Activated CD4-positive, alpha-beta T cell treated with anti-CD3 and anti-CD28 coated beads, Interleukin-2, amount 10 ng/mL, durations not matched to agents 24 days and 14 days (primary cell): ENCODE measurements at places on chromosomes 5 and 9. TPM values are rescaled to one million over a fixed set of nuclear protein-coding genes. Genes with fewer than 3 reads are reported as not detected.

- no peak overlapping the region for H3K27ac ChIP-seq
- no peak for DNase-seq
- H3K4me3 ChIP-seq, result no peak overlapping the region
- H3K4me1 ChIP-seq, result peaks cover 2% of the 10 kb centered on the region
- H3K27me3 ChIP-seq, result peaks cover 9% of the 10 kb centered on the region
These were observed 10.1 kb downstream of the C1QTNF2 start for GRCh38 chr5:160360310-160360709.

- H3K36me3 ChIP-seq, result no peaks in the 10 kb centered on the region
- no peak overlapping the region for H3K27ac ChIP-seq
- no peaks in the 10 kb centered on the region for H3K4me1 ChIP-seq
- peaks cover 21% of the 10 kb centered on the region for H3K27me3 ChIP-seq
- DNase-seq, result no peak
These were observed 17.1 kb downstream of the EFNA5 start for GRCh38 chr5:107653685-107654084.

DNA sequence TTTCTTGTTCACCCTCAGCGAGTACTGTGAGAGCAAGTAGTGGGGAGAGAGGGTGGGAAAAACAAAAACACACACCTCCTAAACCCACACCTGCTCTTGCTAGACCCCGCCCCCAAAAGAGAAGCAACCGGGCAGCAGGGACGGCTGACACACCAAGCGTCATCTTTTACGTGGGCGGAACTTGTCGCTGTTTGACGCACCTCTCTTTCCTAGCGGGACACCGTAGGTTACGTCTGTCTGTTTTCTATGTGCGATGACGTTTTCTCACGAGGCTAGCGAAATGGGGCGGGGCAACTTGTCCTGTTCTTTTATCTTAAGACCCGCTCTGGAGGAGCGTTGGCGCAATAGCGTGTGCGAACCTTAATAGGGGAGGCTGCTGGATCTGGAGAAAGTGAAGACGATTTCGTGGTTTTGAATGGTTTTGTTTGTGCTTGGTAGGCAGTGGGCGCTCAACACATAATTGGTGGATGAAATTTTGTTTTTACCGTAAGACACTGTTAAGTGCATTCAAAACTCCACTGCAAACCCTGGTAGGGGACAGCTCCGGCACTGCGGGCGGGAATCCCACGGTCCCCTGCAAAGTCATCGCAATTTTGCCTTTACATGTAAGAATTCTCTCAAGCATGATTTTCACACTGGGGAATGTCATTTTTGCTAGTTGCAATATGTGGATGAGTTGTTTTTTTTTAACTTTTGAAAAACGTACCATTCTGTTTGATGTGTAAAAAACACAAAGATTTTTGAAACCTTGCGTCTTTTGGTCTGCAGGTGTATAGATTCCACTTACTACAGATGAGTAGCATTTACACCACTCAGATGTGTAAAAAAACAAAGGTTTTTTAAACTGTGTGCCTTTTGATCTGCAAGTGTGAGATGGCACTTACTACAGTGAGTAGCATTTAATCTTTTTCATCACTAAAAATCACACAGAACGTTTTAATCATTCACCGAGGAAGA lies 631 bp upstream of the C9orf72 start:
- H3K27ac ChIP-seq, result peak overlapping the region; percentile 100
- H3K4me1 ChIP-seq, result peaks cover 26% of the 10 kb centered on the region
- H3K27me3 ChIP-seq, result peaks cover 7% of the 10 kb centered on the region
- H3K36me3 ChIP-seq, result peaks cover 7% of the 10 kb centered on the region
- peak; percentile 98 for DNase-seq
- peak overlapping the region; percentile 88 for H3K4me3 ChIP-seq

DNA sequence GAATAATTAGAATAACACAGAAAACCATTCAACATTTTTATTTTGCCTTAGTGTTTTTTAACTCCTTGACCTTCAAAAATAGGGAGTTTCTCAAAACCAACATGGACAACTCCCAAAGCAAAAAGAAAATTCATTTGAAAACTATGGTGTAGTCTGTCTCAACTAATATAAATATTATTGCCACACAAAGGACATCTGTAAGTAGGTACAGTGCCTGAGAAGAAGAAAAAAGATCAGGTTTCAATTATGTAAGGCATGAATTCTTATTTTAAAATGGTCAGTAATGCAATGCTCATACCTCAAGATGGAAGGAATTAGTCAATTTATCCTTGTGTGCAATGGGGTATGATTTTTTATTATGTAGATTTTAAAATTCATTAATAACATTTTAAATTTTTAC lies 109.6 kb upstream of the CNTLN start:
- H3K36me3 ChIP-seq, result no peaks in the 10 kb centered on the region
- no peak overlapping the region for H3K27ac ChIP-seq
- H3K4me1 ChIP-seq, result no peaks in the 10 kb centered on the region
- no peak overlapping the region for H3K4me3 ChIP-seq
- no peak for DNase-seq

GRCh38 chr5:101580591-101580990 lies 677.5 kb upstream of the ST8SIA4 start:
- H3K4me3 ChIP-seq, result no peak overlapping the region
- no peaks in the 10 kb centered on the region for H3K27me3 ChIP-seq
- H3K36me3 ChIP-seq, result no peaks in the 10 kb centered on the region
- no peak overlapping the region for H3K27ac ChIP-seq

GRCh38 chr5:91219091-91219802 lies 163.9 kb downstream of the ARRDC3 start:
- H3K4me3 ChIP-seq, result no peak overlapping the region
- no peak overlapping the region for H3K27ac ChIP-seq
- peaks cover 2% of the 10 kb centered on the region for H3K4me1 ChIP-seq
- peaks cover 18% of the 10 kb centered on the region for H3K27me3 ChIP-seq
- H3K36me3 ChIP-seq, result no peaks in the 10 kb centered on the region

DNA sequence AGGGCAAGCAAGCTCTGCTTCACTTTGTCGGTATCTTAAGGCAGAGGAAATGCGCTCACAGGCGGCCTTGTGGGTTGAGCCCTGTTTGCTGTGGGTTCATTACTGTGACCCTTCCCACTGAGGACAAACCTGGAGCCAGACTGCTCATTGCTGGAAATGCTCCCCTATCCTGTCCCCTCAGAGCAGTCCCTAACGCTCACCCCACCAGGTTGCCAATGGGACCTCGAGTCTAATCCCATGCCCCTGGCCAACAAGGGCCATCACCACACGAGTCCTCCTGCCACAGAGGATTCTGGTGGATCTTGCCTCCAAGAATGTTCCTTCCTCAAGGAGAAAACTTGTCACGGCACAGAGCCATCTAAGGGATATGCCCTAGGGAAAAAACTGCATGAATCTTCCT lies 14.6 kb downstream of the IPPK start:
- no peak overlapping the region for H3K4me3 ChIP-seq
- DNase-seq, result no peak
- H3K27me3 ChIP-seq, result no peaks in the 10 kb centered on the region
- peaks cover 12% of the 10 kb centered on the region for H3K4me1 ChIP-seq

- H3K4me3 ChIP-seq, result no peak overlapping the region
- H3K36me3 ChIP-seq, result no peaks in the 10 kb centered on the region
- H3K27me3 ChIP-seq, result peaks cover 4% of the 10 kb centered on the region
- DNase-seq, result no peak
These were observed 230.5 kb downstream of the SPOCK1 start for GRCh38 chr5:137268646-137269045.

Gene SVEP1
- total RNA-seq, result not detected in 2 replicates

Gene SLC34A1
- not detected in 2 replicates for total RNA-seq

Gene PKD2L2
- total RNA-seq, result not detected in 2 replicates

Gene PCDHA9
- total RNA-seq, result not detected in 2 replicates

Gene MACIR
- 12.1 and 13.3 TPM in 2 replicates for total RNA-seq
